ENCODE measurements at places on chromosomes 7 and 10. TPM values are rescaled to one million over a fixed set of nuclear protein-coding genes. Genes with fewer than 3 reads are reported as not detected.

DNA sequence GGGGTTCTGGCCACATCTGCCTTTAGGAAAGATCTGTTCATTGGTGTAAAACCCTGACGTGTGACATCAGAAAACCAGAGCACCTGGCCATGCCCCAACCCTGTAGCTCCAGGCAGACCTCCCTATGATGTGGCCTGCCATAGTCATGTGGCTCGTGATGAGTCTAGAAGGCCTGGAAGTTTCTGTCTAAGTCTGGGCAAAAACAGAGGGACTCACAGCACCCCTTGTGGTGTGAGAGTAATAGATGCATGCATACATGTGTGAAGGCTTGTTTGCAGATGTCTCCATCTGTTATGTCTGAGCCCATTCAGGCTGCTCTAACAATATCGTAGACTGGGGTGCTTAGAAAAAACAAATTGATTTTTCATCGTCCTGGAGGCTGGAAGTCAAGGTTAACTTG lies 309.3 kb downstream of the PAXIP1 start:
- no peak overlapping the region for H3K27ac ChIP-seq
- no peaks in the 10 kb centered on the region for H3K36me3 ChIP-seq
- no peaks in the 10 kb centered on the region for H3K4me1 ChIP-seq
- no peak for DNase-seq

FAM25C gene
- not detected for total RNA-seq

GRCh38 chr7:135842446-135843179 lies 94.0 kb upstream of the FAM180A start:
- DNase-seq = no peak
- H3K27ac ChIP-seq = no peak overlapping the region
- H3K27me3 ChIP-seq = no peaks in the 10 kb centered on the region
- H3K4me3 ChIP-seq = no peak overlapping the region
- no peaks in the 10 kb centered on the region for H3K36me3 ChIP-seq
- peaks cover 10% of the 10 kb centered on the region for H3K4me1 ChIP-seq

DNA sequence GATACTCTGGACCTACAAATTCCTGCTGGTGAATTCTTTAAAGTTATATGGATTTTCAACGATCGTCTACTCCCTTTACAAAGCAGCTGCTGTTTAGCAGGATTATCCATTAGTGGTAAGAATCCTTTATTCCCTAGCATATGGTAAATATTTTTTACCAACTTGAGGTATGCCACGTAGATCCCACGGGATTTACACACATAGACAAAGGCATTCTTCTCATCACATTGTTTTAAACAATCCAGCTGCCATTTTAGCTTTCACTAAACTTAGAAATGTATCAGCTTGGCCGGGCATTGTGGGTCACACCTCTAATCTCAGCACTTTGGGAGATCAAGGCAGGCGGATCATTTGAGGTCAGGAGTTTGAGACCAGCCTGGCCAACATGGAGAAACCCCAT lies 148.0 kb upstream of the SH2B2 start:
- no peak for DNase-seq
- H3K36me3 ChIP-seq = no peaks in the 10 kb centered on the region
- peaks cover 8% of the 10 kb centered on the region for H3K4me1 ChIP-seq
- no peak overlapping the region for H3K27ac ChIP-seq
- H3K27me3 ChIP-seq = no peaks in the 10 kb centered on the region
- no peak overlapping the region for H3K4me3 ChIP-seq

DNA sequence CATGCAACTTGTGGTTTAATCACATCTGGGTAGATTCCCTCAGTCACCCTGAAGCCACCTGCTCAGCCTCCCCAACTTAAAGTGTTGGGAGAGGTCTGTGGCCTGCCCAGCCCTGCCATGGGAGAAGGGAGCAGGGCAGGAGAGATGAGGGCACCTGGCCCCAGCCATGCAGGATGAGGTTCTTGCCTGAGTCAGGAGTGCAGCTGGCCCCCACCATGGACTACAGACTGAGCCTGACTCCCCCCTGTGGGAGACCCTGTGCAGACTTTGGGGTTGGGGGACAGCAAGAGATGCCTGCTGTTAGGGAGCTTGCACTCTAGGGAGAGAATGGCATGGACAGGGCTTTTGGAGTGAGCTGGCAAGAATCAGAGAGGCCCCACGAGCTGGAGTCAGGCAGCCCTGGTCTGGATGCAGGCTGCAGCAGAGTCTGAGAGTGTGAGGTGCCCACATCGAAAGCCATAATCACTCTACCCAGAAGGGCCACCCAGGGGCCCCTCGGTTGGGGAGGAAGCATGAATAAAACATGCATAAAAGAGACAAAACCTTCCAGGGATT lies 34.7 kb upstream of the DPYSL4 start:
- no peak overlapping the region for H3K4me3 ChIP-seq
- H3K36me3 ChIP-seq = no peaks in the 10 kb centered on the region
- no peak for DNase-seq
- no peaks in the 10 kb centered on the region for H3K4me1 ChIP-seq
- H3K27ac ChIP-seq = no peak overlapping the region
- H3K27me3 ChIP-seq = no peaks in the 10 kb centered on the region

SLC26A3 gene
- not detected for total RNA-seq

CELF2 gene
- 119 TPM for total RNA-seq

LAMB1 gene
- total RNA-seq = 0.16 TPM

GRCh38 chr10:3364768-3365480 lies 192.3 kb upstream of the PITRM1 start:
- no peak overlapping the region for H3K4me3 ChIP-seq
- peaks cover 7% of the 10 kb centered on the region for H3K27me3 ChIP-seq
- H3K27ac ChIP-seq = no peak overlapping the region
- H3K36me3 ChIP-seq = peaks cover 5% of the 10 kb centered on the region
- DNase-seq = no peak

GRCh38 chr7:106196460-106197021 lies 84.4 kb upstream of the SYPL1 start:
- no peak overlapping the region for H3K27ac ChIP-seq
- no peaks in the 10 kb centered on the region for H3K4me1 ChIP-seq
- peaks cover 24% of the 10 kb centered on the region for H3K27me3 ChIP-seq

DNA sequence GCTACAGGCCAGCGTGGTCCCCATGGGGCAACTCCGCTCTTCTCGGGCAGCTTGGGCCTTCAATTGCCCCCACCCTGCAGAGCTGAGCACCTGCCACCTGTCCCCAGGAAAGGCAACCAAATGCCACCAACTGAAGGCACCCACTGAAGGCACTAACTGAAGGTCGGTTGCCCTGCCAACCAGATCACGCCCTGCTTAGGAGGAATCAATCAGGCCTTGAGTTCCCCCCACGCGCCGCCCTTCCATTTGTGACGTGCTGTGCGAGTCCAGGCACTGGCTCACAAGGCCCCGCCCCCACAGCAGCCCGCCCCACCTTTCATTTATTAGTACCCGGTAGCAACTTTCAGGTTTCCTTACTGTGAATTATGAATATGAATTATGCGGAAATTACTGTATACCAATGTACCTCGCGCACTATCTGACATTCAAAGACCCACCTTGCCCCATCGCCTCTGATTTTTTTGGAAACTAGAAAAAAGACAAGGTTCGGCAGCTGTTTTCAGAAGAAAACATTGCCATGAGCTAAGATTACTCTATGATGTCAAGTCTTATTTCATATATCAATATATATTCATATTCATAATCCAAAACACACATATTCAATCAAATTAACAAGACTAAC lies 83.6 kb upstream of the ABI1 start:
- peaks cover 2% of the 10 kb centered on the region for H3K27me3 ChIP-seq
- no peak overlapping the region for H3K27ac ChIP-seq
- no peaks in the 10 kb centered on the region for H3K36me3 ChIP-seq
- H3K4me3 ChIP-seq = no peak overlapping the region
- peak; percentile 21 for DNase-seq

GRCh38 chr7:127872122-127872521 lies 159.1 kb downstream of the LRRC4 start:
- peaks cover 16% of the 10 kb centered on the region for H3K36me3 ChIP-seq
- no peak overlapping the region for H3K27ac ChIP-seq
- no peak for DNase-seq
- H3K27me3 ChIP-seq = no peaks in the 10 kb centered on the region

DNA sequence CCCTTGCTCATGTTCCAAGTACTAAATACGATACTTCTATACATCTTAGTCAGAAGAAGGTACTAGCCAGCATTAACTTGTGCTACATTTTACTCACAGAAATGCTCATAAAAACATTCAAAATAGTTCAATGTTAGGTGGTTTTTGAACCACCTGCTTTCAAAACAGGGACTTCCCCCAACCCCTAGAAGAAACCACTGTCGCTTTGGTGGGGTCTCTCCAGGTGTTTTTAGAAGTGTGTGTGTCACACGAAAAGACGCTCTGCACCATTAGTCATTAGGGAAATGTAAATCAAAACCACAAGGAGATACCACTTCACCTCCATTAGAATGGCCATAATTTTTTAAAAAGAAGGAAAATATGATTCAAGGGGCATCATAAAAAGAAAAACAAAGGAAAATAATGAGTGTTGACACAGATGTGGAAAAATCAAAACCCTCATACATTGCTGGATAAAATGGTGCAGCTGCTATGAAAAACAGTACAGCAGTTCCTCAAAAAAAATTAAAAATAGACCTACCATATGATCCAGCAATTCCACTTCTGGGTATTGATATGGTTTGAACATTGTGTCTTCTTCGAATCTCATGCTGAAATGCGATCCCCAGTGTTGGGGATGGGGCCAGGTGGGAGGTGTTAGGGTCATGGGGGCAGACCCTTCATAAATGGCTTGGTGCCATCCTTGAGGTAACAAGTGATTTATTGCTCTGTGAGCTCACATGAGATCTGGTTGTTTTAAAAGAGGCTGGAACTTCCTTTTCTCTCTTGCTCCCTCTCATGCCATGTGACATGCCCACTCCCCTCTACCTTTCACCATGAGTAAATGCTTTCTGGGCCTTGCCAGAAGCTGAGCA lies 74.2 kb downstream of the MALSU1 start:
- H3K4me1 ChIP-seq = peaks cover 65% of the 10 kb centered on the region
- H3K27me3 ChIP-seq = peaks cover 10% of the 10 kb centered on the region
- peak; percentile 80 for DNase-seq
- H3K4me3 ChIP-seq = peak overlapping the region; percentile 16
- H3K36me3 ChIP-seq = no peaks in the 10 kb centered on the region

DNA sequence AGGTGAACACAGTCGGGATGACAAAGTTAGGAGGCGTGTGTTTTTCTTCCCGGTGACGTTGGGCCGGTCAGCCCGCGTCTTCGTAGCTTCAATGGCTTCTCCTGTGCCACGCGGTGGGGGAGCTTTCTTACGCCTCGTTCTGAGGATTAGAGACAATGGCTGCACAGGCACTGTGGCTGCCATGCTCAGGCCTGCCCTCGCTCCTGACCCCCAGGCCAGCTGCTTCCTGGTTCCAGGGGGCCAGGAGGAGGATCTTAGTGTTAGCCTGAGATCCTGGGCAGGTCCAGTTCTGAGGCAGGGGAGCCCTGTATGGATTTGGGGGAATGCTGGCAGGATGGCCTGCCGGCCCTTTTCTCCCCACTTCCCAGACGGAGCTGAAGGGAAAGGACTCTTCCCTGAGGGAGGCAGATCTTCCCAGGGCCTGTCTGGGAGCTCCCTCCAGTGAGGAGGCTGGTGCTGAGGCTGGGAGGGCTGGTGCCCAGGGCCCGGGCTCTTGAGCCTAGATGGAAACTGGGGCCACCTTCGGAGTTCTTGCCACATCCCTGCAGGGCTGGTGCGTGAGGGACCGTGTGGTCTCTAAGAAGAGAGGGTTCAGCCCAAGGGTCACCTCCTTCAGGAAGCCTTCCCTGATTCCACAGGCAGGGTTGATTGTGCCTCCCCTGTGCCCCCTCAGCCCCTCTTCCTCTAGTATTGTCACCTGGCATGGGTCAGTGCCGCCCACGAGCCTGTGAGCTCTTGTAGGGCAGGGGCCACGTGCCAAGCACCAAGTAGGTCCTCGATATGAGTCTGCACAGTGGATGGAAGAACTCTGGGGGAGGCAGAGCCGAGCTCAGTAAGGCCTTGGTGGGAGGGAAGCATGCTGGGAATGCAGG lies 101.4 kb downstream of the GRK5 start:
- H3K36me3 ChIP-seq = peaks cover 7% of the 10 kb centered on the region
- no peak for DNase-seq
- peaks cover 70% of the 10 kb centered on the region for H3K4me1 ChIP-seq

GRCh38 chr7:27967639-27968038 lies 213.0 kb downstream of the JAZF1 start:
- H3K36me3 ChIP-seq = no peaks in the 10 kb centered on the region
- peaks cover 19% of the 10 kb centered on the region for H3K4me1 ChIP-seq
- no peak for DNase-seq

TFR2 gene
- total RNA-seq = 10.1 TPM
